ENCODE measurements at places on chromosomes 6 and 20. TPM values are rescaled to one million over a fixed set of nuclear protein-coding genes. Genes with fewer than 3 reads are reported as not detected.

Gene SERINC1
- total RNA-seq, result 137 TPM

Gene SLC35F1
- total RNA-seq, result 0.08 TPM

Gene FERMT1
- 19.3 TPM for total RNA-seq

Gene CLVS2
- total RNA-seq, result under 0.01 TPM

Gene HLA-DOB
- total RNA-seq, result 0.53 TPM

Gene MKKS
- total RNA-seq, result 15.3 TPM
